GM20000 (cell line): ENCODE measurements at places on chromosomes 7 and 10.

GRCh38 chr7:229184-229964, 37.0 kb downstream of the FAM20C start:
- DNase-seq, result no peak

DNA sequence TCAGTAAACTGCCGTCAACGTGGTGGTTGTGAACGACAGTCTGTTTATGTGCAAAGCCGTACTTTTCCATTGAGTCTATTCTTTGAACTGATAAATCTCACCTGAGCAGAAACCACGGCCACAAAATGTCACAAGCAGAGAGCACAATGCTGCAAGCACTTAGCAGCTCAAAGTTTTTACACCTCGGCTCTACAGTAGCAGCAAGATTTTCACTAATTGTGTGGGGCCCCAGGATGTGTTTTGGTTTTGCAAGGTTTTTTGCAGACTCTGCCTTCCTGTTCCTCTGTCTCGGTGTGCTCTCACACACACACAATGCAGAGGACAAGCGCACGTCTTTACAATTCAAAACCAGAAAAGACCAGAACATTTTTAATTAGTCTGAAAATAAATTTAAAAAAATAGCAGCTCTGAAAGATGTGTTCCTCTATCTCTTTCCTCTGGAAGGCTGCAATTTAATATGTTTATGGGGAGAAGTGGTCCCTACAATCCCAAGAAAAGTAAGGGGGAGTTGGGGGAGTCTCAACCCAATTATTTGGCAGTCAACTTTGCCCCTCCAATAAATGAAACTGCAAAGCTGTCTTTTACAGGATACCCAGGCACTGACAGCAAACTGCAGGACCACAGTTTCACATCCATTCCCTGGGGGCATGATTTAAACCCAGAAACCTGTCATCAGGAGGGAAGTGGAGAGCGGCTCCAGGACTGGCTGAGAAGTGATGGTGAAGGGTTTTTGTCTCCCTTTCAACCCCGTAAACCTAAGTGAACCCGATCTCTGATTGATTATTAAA, 73.8 kb upstream of the SFMBT2 start:
- DNase-seq, result peak; percentile 44

DNA sequence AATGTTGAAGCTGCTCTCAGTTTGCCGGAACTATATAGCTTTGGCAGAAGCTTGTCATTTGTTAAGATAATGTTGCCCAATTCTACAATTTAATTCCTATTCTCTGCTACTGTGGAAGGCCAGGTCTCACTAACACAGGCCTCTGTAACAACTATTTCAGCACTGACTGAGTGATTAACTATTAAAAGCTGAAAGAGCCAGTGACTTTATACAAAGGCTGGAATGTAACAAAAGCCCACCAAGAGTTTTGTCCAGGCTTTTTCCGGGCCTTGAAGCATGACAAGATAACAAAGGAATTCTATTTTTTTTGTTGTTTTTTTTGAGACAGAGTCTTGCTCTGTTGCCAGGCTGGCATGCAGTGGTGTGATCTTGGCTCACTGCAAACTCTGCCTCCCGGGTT, 795.6 kb downstream of the PHTF2 start:
- DNase-seq, result no peak

- peak; percentile 89 for DNase-seq
These were observed 10.7 kb upstream of the SLIT1 start for GRCh38 chr10:97196223-97197029.

GRCh38 chr7:75850235-75850634, 28.6 kb upstream of the RHBDD2 start:
- no peak for DNase-seq

DNA sequence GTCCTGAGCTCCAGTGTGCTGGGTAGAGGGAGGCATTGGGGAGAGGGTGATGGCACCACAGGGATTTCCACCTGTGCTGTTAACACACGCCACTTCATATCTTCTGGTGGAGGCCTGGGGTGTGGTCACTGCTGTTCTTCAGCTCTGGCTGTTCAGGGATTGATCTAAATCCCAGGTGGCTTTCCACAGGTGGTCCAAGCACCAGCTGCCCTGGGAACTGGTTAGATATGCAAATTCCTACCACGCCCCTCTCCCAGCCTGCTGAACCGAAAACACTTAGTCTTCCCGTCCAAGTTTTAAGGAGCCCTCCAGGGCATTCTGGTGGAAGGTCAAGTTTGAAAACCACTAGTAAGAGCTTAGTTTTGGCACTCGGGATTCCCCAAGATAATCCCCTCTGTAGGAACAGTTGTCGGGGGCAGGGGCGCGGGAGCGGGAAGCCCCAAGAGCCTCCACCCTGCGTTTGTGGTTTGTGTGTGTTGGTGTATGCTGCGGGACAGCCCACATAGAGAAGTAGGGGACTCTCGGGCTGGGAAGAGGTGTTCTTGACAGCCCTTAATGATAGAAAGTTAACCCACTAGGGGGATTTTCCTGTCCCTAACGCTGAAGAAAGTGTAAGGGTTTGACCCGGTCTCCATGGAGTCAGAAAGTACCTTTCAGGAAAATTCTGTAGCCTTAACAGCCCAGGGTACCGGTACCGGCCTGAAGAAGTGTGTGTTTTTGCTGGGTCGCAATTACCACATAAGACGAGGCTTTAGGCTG, 5.1 kb downstream of the DEPP1 start:
- no peak for DNase-seq

- DNase-seq, result no peak
These were observed 39.0 kb downstream of the UNCX start for GRCh38 chr7:1271656-1272055.

DNA sequence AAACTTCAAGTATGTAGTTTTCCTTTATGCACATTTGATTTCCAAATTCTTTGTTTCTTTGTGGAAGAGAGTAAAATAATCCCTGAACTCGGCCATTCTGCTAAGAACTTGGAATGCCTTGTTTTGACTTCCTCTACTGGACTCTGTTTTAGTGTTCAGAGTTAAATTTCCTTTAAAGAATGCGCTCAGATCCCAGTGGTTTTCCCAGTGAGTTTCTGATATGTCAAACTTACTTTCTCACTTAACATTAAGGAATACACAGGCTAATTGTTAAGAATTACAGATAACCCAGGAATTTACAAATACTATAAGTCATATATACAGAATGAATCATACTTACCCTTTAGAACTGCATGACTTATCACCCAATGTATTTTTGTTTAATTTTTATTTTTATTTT, 1067.6 kb upstream of the CELF2 start:
- no peak for DNase-seq

DNA sequence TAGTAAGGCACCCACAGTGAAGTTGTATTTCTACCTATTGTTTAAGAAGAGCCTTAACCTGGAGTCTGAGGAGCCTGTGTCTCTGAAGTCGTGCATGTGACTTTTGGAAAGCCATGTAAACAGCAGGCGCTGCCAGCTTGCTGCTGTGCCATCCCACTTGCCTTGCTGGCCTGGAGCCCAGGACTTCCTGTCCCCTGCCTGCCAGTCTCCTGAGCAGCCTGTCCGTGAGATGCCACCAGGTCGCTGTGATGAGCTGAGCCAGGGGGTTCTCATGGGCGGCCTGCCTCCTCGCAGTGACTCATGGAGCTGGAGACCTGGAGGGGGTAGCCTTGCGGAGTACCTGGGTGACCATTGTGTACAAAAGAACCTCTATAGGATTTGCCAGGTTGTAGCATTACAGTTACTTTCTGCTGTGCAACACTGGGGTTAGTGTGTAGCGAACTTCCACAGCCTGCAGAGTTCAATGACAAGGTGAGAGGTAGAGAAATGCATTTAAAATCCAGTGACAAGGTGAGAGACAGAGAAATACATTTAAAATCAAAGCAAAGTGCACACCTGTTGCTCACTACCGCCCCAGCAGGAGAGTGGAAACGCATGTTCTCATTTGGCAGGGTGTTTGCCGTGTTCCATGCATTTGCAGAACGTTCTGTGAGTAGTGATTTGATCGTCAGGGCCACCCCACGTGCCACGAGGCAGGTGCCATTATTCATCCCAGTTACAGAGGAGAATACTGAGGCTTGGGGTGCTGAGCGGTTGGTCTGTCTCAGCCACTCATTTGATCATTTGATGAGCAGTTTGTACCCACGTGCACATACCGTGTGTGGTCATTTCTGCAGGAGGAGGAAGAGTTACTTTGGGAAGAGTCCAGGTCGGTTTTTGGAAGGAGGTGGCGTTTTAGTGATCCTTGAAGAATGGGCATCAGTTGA, 36.6 kb upstream of the BHLHA15 start:
- DNase-seq, result no peak
